ENCODE measurements at places on chromosomes 7 and 10. TPM values are rescaled to one million over a fixed set of nuclear protein-coding genes. Genes with fewer than 3 reads are reported as not detected.

GRCh38 chr10:44925224-44925623 lies 14.1 kb downstream of the TMEM72 start:
- DNase-seq, result peak; percentile 86

CFAP43 gene
- 3.1 TPM for polyA plus RNA-seq

DNA sequence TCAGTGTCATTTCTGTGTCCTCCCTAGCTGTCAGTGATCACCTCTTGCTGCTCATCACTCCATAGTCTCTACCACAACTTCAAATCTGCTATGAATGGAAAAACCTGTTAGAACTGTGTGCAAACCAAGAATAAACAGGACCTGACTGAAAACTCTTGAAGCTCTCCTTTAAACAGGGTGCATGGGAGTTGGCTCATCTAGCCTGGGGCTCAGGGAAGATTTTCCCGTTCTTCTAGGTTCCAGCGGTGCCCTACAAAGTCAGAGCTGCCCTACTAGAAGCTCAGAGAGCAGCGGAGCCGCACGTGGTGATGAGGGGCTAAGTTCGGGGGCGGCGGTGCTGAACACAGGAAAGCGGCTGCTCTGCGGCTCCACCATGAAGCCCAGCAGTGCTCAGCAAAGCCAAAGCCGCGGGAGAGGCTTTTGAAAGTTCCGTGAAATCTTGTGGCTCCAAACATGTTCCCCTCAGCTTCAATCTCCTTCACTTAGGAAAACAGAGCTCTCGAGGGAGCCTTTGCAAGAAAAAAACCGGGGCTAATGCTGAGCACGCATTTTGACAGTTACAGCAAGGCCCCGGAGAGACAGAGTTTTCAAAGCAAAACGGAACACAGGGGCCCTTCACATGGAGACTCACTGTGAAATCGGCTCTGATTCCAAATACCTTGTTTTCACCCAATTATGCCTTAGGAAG lies 30.5 kb downstream of the RGS10 start:
- DNase-seq, result no peak

DNA sequence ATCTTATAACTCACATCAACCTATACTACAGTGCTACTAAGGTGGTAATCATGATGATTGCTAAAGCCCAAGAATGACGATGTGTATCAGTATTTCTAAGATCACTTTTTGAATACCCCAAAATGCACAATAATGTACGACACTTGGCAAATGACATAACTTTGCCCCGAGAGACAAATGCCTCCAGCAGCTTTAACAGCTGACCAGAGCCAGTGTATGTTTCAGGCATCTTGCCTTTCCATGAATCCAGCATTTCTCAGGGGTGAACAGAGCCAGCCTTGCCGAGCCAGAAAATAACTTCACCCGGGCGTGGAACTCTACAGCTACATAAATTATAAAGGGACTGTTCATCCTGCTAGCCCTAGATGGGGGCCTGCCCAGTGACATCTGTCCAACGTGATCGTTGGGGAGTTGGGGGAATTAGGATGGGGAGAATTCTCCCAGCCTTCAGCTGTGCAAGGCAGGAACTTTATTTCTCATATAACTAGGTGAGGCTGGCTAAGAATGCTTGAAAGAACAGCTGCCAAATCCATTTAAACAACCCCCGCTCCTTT lies 1.8 kb downstream of the IGFBP3 start:
- no peak for DNase-seq

GRCh38 chr7:40786909-40787308 lies 652.1 kb downstream of the SUGCT start:
- DNase-seq, result no peak

- peak; percentile 91 for DNase-seq
Observed at GRCh38 chr7:50502001-50502684, 52.0 kb upstream of the FIGNL1 start.

DNA sequence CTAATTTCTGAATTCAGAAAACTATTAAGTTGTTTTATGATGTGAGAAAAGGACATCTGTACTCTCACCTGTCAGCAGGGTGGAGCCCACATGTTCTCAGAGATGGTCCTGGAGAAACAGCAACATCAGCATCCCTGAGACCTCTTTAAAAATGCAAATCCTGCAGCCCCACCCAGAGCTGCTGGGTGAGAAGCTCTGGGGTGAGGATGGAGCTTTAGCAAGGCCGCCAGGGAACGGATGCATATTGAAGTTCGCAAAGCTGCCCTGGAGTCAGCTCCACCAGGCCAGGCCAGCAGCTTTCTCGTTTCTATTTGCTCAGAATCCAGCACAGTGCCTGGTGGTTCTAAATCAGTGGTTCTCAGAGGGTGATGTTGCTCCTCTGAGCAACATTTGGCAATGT lies 49.1 kb downstream of the PRKCQ start:
- DNase-seq, result no peak

DNA sequence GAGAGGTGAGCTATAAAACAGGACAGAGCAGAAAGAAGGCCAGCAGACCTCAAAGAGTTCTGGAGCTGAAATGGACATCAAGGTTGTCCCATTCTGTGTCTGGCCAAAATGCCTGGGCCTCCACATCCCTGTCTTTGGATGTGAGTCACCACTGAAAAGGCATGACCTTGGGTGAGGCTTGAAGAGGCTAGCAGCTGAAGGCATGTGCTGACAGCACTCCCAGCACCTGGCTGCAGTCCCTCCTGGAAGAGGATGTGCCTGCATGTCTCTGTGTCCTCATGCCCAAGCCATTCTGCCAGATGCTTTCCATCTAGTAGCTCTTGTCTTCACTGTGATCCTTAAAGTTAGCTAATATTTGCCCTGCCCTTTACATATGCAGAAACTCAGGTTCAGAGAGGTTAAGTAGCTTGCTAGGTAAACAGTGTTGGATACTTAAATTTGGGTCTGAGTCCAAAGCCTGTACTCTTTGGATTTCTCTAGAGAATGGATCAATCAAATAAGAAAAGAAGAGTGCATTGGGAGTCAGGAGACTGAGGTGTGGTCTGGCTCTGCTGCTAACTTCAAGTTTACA lies 35.8 kb downstream of the HECW1 start:
- DNase-seq, result no peak

GRCh38 chr7:67771846-67772605 lies 775.4 kb downstream of the TYW1 start:
- DNase-seq, result no peak

DNA sequence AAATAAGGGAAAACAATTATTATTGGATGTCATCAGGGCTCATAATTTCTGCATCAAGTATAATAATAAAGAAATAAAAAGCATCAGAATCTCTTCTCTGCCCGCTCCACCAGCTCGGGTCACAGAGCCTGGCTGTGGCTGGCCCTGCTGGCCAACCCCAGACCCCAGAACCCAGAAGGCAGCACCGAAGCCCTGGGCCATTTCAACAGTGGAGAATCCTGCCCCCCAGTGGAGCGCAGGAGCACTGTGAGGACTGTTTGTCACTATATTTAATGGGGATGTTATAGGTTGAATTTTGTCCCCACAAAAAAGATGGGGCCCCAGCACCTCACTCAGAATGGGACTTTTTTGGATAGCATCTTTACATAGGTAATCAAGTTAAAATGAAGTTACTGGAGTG lies 27.3 kb downstream of the DENND11 start:
- peak; percentile 39 for DNase-seq

DNA sequence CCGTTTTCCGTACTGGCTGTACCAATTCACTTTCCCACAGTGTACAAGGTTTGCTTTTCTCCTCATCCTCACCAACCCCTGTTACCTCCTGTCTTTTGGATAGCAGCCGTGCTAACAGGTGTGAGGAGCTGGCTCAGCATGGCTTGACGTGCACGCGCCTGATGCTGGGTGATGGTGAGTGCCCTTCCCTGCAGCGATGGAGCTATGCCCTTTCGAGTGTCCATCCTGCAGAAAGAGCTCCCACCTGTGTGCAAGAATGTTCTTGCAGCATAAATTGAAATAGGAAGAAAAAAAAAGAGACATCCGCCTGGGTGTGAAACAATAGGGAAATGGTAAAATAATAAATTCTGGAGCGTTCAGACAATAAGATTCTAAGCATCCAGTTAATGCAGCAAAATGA lies 9.5 kb upstream of the UBE3C start:
- no peak for DNase-seq

AKR1D1 gene
- polyA plus RNA-seq, result not detected

CYP2C18 gene
- 0.22 TPM for polyA plus RNA-seq

- DNase-seq, result peak; percentile 34
Observed at GRCh38 chr7:151851782-151852181, 25.1 kb downstream of the PRKAG2 start.

PKD2L1 gene
- polyA plus RNA-seq, result 0.17 TPM

WIPF3 gene
- polyA plus RNA-seq, result 3.8 TPM

- DNase-seq, result no peak
Observed at GRCh38 chr10:4296161-4296560, 511.2 kb upstream of the KLF6 start.

DNA sequence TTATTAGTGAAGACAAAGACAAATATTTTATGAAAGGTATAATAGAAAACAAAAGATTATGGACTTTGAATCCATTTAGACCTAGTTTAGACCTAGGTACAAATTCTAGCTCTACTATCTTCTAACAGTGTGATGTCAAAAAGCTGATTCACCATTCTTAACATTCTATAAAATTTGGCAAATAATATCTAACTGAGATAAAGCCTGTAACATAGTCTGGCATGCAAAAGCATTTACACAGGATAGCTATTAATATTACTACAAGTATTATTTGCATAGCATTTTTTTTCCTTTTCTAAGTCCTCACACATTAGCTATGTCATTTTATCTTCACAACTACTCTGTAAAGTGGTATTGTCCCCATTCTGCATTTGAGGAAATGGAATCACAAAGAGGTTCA lies 179.6 kb upstream of the LRRTM3 start:
- DNase-seq, result no peak

All from kidney (tissue), 22 donors.